HuH-7.5 (cell line): ENCODE measurements at places on chromosomes 2 and 18.

- no peak for DNase-seq
These were observed 329.1 kb downstream of the SETBP1 start for GRCh38 chr18:45009756-45010155.

DNA sequence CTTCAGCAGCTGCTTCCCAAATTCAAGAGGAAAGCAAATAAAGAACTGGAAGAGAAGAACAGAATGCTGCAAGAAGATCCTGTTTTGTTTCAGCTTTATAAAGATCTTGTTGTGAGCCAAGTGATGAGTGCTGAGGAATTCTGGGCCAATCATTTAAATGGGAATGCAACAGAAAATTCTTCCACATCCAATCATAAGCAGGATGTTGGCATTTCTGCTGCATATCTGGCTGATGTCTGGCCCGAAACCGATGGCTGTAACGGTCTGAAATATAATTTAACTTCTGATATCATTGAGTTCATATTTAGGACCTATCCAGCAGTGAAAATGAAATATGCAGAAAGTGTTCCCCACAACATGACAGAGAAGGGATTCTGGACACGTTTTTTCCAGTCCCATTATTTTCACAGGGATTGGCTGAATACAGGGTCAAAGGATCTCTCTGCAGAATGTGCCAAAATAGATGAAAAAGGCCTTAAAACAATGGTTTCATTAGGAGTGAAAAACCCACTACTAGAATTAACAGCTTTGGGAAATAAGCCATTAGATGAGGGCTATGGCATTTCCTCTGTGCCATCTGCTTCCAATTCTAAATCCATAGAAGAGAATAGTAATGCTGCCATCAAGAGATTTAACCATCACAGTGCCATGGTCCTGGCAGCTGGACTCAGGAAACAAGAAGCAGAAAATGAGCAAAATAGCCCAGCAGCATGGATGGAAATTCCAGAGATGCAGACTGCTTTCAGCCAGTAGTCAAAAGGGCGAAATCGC is 175.6 kb downstream of the MC4R start:
- no peak for DNase-seq

DNA sequence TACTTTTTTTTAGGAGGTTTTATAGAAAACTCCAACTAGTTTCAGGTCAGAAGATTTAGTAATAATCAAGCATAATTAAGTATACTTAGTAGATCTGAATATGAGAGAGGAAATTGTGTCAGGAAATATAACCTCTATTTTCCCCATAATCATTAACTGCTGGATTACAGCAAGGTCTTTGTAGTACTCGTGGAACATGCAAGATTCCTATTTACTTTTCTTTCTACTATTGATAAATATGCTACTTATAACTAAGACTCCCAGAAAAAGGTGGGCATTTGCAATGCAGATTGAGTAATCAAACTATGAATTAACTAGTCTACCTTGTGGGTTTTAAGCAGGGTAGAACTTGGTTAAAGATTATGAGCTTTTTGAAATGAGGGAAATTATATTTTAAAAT is 570.1 kb downstream of the LRP1B start:
- DNase-seq, result no peak

GRCh38 chr2:20191714-20192569 is 33.0 kb downstream of the SDC1 start:
- no peak for DNase-seq

GRCh38 chr2:222451224-222451674 is 26.9 kb downstream of the SGPP2 start:
- DNase-seq, result no peak

- DNase-seq, result no peak
These were observed 68.8 kb downstream of the DOK6 start for GRCh38 chr18:69469444-69469919.

DNA sequence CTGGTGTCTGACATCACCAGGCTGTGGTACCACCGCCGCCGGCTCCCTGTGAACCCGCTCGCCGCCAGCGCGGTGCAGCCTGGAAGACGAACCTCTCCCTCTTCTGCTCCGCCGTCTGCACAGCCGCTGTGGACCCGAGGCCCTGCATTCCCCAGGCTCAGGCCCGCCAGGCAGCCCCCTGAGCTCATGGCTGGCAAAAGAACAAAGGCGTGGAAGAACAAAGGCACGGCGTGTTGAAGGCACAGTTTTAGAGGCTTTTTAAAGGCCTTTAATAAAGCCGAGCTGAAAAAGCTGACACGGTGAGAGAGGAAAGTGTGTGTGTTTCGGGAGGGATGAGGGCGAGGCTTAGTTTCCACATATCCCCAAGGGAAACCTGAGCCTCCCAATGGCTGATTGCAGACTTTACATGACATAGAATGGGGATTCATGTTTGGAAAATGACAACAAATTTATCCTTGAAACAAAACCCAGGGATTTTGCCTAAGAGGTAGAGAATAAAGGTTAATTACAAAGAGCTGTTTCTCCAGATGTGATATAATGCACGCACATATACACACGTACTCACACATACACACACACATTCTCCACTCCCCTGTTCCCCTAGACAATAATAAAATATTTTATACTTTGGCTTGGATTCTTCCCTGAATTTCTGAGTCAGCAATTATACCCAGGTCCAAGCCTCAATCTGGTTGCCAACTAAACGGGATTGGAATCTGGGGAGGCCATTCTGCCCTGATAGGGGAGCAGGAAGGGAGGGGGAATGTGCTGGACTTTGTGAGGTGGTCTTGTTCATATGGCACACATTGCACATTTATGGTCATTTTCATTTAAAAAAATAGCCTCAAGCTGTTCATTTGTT is 39.7 kb downstream of the RFX8 start:
- DNase-seq, result no peak

DNA sequence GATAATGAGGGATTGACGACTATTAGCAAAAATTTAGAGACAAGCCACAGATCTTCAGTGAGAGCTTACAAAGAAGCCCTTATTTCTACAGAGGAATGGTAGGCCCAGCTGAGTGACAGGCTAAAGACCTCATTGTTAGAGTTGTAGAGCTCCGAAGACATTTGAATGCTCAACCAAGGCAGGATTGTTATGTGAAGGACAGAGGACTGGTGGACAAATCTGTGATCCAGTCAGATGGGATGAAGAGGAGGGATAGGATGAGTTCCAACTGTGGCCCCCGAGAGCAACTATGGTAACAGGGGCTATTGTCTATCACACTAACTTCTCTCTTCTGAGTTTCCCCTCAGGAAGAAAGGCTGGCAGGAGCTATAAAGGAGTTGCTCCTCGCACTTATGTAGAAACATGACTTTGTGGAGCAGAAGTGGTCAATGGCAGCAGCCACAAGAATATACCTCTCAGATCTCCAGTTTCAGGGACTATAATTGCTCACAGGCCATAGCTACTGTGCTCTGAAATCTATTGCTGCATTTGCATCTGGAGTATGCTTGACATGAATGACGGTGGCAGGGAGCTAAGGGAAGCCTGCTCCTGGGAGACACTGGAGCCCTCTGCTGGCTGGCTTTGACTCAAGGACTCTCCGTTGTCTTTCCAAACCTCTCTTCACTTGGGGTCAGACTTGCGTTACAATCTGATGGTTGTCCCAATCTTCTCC is 50.3 kb upstream of the GREB1L start:
- peak; percentile 64 for DNase-seq

DNA sequence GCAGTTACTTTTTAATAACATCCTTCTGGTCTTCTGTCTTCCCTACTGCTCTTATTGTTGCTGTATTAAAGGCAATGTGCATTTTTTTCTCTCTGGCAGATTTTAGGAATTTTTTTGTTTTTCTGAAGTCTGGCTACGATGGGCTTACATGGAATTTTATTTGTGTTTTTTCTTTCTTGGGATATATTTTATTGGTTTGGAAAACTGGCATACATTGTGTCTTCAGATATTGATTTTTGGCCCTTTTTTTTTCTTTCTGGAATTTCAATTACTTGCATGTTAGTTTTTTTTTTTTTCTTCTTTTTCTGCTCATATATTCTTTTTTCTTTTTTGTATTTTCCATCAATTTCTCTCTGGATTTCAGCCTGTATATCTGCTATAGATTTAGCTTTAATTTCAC is 442.1 kb upstream of the TRIB2 start:
- no peak for DNase-seq

DNA sequence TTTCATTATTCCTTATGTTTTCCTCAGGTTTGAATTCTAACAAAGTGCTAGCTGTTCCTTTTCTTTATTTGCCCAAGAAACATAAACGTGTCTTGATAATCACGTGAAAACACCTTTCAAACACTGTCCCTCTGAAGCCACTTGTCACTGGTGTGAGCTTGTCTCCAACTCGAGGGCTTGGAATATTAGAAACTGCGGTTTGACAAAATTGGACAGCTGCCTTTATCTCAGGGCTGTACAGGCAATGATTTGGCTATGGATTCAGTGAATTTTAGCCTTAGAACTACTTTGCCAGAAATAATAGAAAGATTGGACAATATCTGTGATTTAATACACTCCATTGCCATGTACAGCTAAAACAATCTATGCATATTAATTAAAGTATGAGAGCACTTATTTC is 763.0 kb upstream of the ACVR2A start:
- no peak for DNase-seq

DNA sequence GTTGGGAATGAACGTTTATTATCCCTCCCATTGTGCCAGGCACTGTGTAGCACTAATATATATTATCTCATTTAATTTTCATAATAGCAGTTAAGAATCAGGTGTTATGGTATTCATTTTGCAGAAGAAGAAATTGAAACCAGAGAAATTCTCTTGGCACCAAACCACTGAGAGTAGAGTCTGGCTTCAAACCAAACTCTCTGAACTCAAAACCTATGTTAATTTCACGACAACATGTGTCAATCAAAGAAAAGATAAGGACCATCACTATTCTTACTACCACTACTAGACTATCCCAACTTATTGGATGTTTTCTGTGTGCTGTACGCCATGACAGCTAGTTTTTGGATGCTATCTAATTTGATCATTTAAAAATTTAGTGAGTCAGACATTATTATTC is 24.1 kb upstream of the ZEB2 start:
- no peak for DNase-seq

GRCh38 chr2:44547718-44548117 is 186.0 kb downstream of the CAMKMT start:
- DNase-seq, result no peak

DNA sequence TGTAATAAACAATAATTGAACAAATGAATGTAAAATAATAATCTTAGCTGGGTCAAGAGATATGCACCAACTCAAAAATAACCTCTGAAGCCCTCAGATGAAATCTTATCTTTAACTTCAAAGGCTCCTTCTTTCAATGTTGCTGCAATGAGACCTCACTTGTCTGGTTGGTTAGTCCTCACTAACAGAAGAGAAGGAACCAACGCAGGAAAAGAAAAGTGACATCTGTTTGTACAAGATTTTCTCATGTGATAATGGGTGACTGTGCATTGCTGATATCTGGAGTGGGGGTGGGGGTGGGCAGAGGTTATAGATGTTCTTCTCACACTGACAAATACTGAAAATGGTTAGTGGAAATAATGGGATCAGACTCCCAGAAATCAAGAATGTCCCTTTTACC is 2.6 kb downstream of the SCN7A start:
- no peak for DNase-seq

DNA sequence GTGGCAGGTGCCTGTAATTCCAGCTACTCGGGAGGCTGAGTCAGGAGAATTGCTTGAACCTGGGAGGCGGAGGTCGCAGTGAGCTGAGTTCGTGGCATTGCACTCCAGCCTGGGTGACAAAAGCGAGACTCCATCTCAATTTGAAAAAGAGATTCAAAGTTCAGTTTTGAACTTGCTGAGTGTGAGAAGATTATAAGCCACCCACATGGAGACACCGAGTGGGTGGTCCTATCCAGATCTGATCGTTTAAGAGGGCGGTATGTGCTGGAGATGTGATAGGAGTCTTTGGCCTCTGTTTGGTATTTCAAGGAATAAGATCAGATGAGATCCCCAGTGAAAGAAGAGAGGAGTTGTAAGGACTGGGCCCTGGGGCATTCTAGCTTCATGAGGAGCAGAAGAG is 25.6 kb downstream of the RNF144A start:
- no peak for DNase-seq

- no peak for DNase-seq
These were observed 46.4 kb upstream of the MAP4K3 start for GRCh38 chr2:39483534-39483933.

GRCh38 chr2:66512626-66513025 is 77.7 kb downstream of the MEIS1 start:
- DNase-seq, result no peak

DNA sequence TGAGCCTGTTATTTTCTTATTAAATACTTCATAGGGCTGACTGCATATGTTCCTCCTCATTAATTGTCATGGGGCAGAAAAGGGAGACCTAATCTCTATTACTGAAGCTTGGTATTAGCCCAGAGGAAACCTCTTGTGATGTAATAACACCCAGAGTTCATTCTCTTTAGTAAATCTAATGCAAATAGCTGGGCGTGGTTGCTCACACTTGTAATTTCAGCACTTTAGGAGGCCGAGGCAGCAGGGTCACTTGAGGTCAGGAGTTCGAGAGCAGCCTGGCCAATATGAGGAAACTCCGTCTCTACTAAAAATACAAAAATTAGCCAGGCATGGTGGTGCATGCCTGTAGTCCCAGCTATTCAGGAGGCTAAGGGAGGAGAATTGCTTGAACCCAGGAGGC is 14.7 kb downstream of the DAW1 start:
- DNase-seq, result no peak

DNA sequence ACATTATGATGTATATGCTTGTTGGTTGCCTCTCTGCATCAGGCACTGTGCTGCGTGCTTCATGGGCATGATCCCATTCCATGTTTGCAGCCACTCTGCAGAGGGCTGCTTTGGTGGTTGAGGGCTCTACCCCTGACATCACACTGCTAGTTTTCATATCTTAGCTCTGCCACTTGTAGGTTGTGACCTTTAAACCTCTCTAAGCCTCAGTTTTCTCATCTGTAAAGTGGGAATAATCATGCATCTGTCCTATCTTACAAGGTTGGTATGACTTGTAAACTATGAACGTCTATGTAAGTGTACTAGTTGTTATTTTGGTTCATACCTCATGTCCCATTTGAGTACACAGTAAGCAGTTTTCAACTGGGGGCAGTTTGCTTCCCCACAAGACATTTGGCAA is 260.4 kb downstream of the PHLPP1 start:
- no peak for DNase-seq

DNA sequence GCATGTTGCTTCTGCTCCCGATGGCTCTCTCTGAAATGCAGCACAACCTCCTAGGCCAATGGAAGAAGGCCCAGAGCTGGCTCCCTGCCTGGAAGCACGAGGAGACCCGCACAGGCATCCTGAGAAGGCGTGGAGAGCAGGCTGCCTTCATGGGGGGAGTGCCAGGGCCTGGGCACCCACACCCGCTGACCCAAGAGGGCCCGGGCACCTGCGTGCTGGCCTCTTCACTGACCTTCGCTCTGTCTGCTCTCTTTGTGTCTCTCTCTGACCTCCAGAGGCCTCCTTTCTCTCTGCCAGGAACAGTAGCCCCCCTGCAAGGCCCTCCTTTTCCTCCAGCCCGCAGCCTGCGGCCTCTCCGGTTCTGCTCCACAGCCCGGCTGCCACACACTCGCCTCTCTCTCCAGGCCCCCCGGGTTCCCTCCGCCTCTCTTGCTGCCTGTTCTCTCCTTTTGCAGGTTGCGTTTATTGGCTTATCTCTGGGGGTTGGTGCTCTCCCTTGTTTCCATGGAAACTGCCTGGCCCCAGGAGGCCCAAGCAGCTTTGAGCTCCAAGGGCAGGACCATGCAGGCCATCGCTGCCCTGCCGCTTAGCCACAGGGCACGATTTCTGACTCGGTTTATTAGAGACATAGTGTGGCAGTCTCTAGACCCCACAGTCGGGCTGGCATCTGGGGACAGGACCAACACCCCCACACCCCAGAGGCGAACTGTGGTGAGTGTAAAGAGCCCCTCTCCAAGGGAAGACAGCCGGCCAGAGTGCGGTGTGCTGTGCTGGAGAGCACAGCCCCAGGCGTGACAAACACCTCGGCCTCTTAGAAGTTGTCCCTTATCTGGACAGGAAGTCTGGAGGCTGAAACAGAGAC is 1.7 kb downstream of the MZT2B start:
- DNase-seq, result no peak
